ENCODE measurements at places on chromosomes 5 and 9.

DNA sequence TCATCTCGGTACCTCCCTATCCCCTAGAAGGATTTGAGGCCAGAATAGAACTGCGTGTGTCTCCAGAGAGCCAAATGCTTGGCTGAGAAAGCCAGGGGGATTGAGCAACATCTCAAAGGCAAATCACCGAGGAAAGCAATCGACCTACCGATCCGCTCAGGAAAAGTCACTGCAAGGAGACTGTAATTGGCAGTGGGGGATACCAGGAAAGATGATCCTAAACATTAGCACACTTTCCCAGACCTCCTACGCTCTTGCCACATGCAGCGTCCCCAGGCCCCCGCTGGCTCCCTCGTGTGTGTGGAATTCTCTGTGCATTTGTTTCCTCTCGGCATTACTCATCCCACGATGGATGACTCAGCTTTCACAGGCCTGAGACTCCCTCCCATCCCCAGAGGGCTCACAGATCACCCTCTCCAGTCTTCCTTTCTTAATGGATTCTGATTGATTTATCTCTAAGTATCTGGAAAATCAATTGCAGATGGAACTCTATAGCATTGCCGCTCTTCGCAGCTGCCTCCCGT is 82.2 kb upstream of the ICE1 start:
- DNase-seq = no peak

DNA sequence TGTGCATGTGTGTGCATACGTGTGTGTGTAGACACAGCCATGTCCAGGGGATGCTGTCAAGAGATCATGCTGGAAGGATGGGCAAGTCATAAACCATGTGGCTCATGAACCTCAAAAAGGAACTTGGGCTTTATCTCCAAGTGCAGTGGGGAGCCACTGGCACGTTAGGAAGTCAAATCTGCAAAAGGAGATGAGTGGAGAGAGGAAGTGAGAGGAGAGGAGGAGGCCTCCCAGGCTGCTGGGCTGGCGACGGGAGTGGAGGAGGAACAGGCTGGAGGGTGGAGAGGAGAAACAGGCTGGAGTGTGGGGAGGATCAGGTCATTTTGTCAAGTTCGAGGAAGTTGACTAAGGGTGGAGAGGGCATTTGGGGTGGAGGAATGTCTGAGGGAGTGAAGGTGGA is 29.2 kb upstream of the TIFAB start:
- DNase-seq = no peak

DNA sequence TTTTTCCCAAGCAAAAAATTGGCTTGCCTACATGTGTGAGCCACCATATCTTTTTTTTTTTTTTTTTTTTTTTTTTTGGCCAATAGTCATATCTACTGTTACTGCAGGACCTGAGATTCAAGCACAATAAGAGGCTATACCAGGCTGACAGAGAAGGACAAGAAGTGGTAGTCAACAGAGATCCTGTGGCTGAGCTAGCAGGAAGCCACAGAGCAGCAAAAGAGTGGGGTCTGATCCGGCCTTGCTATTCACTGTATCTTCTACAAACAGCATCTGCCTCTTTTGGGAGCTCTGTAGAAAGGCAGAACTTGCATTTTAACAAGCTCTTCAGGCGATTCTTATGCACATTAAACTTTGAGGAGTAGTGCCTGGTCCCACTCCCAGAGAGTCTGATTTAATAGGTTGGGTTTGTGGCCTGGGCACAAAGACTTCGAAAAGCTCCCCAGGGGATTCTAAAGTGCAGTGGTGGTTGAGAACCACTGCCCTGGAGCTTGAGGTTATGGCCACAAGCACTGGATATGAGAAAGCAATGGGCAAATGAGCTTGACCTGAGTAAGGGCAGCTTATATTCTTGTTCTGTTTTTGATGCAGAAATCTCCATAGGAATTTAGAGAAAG is 162.8 kb downstream of the PIK3R1 start:
- DNase-seq = no peak

DNA sequence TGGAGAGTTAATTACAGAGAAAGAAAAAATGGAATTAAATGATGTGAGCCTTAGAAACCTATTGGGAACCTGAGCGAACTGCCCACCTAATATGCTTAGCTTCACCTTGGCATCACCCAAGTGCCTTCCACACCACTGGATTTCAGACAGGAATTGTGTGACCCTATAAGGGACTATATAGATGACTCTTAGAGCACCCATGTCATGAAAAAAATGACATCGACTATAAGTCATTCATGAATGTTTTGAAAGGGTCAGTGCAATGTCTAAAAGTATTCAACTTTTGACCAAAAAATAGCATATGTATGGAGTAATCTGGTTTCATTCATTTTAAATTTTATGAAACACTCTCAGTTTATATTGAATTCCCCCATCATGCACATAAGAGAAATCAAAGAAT is 81.6 kb upstream of the PRRC1 start:
- DNase-seq = no peak

- DNase-seq = no peak
Measured at GRCh38 chr9:134591082-134591571, 50.5 kb upstream of the COL5A1 start.

GRCh38 chr9:123960366-123960765 is 30.4 kb upstream of the DENND1A start:
- no peak for DNase-seq

GRCh38 chr5:128464596-128464995 is 73.4 kb downstream of the FBN2 start:
- no peak for DNase-seq

DNA sequence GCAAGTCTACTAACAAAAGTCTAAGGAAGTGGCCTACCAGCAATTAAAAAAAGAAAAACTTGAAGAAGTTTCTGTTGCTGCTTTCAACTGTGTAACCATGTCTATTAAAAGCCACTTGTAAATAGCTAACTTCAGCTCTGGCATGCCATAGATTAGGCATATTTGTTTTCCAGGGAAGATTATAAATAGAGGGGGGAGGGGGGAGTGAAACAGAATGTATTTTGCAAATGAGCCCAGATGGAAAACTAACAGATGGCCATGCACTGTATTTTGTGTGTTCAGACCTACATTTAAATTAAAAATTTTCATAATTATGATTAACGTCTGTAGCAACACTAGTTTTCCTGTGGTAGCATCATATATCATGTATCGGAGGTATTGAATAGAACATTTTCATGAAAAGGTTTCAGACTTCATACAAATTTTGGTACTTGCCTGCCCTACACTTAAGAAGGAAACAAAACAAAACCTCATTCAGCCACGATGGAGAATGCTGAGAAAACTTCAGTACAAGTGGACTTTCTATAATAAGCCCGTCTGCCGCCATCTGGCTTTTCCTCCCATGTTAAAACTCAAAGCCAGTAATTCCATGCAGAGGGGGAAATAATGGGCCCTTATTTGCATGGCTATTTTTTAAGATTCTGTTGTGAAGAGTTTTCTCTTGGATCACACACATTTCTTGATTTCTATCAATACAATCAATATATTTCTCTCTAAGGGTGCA is 220.4 kb upstream of the SMARCA2 start:
- no peak for DNase-seq

DNA sequence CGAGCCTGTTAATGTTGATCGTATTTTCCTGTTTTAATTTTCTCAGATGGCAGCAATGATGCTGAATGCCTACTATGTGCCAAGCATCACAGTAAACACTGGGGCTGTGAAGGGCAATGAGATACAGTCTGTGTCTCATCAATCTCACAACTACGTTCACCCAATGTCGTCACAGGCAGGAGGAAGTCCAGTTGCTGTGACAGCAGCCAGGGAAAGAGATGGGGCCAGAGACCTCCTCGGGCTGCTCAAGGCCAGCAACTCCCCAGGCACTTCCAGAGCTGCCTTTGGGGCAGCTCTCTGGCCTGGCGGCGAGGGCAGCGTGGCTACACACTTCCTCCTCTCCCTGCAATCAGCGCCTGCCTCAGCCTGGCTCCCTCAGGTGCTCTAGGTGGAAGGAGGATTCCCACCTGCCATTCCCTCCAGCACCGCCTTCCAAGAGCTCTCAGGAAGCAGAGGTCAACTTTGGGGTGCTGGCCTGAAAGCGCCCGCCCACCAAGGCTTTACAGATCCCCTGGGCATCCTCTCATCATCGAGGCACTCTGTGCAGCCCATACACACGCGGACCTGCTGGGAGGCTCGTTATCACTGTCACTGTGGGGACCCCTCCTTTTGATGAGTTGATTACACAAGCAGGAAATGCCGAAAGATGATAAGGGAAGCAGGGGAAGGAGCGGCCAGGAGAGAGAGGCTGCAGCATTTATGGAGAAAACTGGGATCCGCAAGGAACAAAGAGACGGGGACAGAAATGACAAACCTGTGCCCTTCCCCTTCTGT is 159.2 kb downstream of the ZDHHC21 start:
- DNase-seq = no peak

DNA sequence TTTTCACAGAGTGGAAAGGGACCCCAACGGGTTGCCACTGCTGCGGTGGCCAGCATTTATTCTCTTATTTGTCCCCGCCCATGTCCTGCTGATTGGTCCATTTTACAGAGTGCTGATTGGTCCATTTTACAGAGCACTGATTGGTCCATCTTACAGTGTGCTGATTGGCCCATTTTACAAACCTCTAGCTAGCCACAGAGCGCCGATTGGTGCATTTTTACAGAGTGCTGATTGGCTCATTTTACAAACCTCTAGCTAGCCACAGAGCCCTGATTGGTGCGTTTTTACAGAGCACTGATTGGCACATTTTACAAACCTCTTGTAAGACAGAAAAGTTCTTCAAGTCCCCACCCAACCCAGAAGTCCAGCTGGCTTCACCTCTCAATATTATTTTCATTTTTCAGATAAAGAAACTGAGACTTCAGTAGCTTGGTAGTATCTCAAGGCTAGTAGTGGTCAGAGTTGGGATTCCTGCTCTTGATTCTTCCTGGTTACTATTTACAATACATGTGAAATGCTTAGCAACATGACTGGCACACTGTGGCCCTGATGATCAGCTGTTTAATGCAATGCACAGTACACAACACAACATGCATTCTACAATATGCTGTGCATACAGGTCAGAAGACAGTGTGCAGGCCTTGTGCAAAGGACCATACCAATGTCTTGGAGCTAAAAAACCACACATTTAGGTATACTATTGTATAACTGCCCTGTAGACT is 63.6 kb upstream of the BOD1 start:
- no peak for DNase-seq

GRCh38 chr5:112253478-112254250 is 165.4 kb downstream of the EPB41L4A start:
- DNase-seq = no peak
